ENCODE measurements at places on chromosomes 16 and 17.

DNA sequence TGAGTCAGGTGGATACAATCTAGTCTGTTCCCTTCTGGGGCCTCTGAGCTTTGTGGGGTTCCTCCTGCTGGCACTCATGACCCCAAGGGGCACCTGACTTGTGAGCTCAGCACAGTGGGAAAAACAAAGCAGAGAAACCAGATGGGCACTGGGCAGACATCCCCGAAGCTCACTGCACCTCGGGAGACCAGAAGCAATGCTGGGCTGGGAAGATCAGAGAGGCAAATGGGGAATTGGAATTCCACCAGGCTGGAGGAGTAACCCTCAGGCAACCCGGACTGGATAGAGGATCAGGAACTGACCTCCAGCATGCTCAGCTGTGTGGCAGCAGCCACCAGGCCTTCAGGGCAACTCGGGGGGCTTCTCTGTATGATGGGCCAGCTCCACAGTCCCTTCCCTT lies 50.3 kb downstream of the ABCC12 start:
- no peak for DNase-seq

GRCh38 chr16:56190048-56190676 lies 1.1 kb upstream of the GNAO1 start:
- no peak for DNase-seq

- no peak for DNase-seq
Observed at GRCh38 chr17:34567691-34568465, 11.5 kb upstream of the TMEM132E start.

DNA sequence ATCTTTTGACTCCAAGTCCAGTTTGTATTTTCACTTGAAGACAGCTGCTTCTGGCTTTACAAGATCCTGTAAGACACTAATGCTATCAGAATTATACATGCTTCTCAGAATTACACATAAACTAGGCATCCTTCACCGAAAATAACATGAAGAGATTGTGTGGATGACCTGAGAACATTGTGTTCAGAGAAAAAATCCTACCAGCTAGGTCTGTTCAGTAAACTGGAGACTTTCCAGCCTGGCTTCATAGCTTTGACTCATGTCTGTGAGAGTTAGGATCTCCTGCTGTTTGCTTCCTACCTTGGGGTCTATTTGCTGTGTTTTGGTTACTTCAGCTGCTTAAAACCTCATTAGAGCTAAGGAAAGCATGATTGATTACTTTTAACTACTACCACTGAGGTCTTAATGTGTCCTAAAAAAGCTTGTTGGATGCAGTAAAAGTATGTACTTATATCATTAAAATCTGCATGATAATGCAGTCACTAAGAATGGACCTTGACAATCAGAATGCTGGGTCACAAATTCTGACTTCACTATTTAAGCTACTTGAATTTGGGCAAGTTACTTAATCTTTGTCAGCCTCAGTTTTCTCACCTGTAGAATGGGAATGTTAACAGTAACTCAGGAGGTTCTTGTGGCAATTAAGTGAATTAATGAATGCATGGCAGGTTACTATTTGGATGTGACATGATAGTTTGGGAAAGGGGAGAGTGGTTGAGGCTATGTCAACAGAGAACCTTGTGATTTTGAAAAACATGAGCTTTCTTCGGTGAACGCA lies 8.0 kb upstream of the MYH13 start:
- DNase-seq = no peak

- no peak for DNase-seq
Observed at GRCh38 chr16:49857423-49858181, 1.7 kb upstream of the ZNF423 start.

GRCh38 chr16:11105038-11105903 lies 150.7 kb downstream of the SOCS1 start:
- DNase-seq = peak; percentile 75

GRCh38 chr16:3003582-3004270 lies 9.0 kb upstream of the CLDN9 start:
- peak; percentile 96 for DNase-seq

- DNase-seq = no peak
Observed at GRCh38 chr16:48501516-48502377, 108.2 kb downstream of the N4BP1 start.

GRCh38 chr17:37801171-37801570 lies 56.3 kb upstream of the HNF1B start:
- DNase-seq = no peak

DNA sequence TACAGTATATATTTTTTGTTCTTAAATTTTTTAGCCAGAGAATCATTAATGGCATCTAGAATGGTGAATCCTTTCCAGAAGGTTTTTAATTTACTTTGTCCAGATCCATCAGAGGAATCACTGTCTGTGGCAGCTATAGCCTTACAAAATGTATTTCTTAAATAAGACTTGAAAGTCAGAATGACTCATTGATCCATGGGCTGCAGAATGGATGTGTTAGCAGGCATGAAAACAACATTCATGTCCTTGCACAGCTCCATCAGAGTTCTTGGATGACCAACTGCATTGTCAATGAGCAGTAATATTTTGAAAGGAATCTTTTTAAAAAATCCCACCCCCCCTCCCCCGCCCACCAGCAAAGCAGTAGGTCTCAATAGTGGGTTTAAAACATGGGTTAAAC lies 51.4 kb downstream of the CACNG1 start:
- peak; percentile 21 for DNase-seq

DNA sequence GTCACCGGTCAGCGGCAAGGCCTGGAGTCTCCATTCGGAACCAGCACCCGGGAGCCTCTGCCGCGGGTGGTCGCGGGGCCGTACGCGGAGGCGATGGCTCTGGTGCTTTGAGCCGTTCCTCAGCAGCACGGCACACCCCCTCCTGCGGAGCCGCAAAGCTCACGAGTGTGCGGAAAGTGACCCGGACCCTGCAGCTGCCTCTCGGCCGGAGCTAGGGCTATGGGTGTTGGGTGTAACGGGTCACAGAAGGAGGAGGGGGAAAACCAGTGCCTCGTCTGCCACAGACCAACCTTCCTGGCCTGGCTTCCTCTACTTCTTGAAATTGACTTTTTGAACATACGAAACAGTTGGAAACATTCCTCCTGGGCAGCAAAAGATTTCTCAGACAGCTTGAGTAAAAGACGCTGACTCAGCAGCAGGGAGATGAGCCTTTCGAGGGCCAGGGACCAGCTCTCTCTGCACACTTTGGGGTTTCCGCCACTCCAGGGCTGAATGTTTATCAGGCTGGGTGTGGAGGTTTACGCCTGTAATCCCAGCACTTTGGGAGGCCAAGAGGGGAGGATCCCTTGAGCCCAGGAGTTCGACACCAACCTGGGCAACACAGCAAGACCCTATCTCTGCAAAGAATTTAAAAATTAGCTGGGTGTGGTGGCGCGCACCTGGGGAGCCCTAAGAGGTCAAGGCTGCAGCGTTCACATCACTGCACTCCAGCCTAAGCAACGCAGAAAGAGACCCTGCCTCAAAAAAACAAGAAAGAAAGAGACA lies 26.4 kb upstream of the PITPNA start:
- no peak for DNase-seq

GRCh38 chr17:30243002-30243401 lies 7.5 kb upstream of the SLC6A4 start:
- DNase-seq = no peak

All from stromal cell of bone marrow (primary cell).